ENCODE measurements at places on chromosomes 1 and 21. TPM values are rescaled to one million over a fixed set of nuclear protein-coding genes. Genes with fewer than 3 reads are reported as not detected.

- no peak for ATAC-seq
Observed at GRCh38 chr1:226986496-226987178, 46.5 kb downstream of the COQ8A start.

- no peak for ATAC-seq
Observed at GRCh38 chr1:183734543-183735036, 70.3 kb upstream of the RGL1 start.

DNA sequence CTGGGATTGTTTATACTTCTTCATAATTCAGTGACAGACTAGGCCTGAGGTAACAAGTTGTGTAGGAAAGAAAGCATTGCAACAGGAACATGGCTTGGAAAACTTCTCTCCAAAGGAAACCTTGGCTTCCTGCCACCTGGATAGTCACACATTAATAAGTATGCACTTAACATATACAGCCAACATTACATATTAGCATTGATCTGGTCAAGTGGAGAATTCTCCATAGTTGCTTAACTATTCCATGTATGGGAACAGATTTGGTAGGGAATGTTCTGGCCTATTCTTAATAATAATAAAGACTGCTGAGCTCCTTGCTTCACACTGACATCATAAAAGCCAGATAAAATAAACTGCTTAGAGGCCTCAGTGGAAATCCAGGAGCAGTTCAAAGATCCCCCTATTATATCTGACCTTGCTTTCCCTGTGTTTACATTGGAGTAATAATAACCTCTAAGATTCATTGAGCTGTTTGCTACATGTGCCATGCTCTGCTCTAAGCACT, 27.2 kb upstream of the NFIA start:
- no peak for ATAC-seq

DNA sequence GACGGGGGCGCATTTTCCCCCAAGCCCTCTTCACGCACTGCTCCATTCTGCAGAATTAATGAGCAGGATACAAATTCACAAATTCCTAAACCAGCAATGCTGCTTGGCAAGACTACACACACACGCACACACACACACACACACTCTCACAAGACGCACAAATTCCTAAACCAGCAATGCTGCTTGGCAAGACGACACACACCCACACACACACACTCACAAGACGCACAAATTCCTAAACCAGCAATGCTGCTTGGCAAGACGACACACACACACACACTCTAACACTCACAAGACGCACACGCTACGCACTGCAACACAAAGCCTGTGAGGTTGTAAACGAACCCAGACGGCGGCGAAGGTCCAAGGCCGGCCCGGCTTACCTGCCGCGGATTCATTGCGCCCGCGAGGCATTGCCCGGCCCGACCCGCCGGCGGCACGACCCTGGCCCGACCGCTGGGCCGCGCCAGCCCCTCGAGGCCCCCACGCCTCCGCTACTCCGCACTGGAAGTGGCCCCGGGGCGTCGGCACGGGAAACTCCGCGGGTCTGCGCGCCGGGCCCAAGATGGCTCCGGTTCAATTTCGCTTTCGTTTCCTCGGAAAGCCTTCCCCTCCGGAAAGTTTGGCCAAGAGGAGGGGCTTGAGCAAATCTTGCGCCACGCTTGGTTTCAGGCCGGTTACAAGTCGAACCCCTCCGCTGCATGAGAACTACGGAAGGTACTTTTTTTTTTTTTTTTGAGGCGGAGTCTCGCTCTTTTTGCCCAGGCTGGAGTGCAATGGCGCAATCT, at the start of gene ADAR:
ADAR (minus strand) TSS at position 578 of the 788 bp plus-strand sequence; CDS start at position 398, 180 bp downstream.
- ATAC-seq, result peak; percentile 88

DNA sequence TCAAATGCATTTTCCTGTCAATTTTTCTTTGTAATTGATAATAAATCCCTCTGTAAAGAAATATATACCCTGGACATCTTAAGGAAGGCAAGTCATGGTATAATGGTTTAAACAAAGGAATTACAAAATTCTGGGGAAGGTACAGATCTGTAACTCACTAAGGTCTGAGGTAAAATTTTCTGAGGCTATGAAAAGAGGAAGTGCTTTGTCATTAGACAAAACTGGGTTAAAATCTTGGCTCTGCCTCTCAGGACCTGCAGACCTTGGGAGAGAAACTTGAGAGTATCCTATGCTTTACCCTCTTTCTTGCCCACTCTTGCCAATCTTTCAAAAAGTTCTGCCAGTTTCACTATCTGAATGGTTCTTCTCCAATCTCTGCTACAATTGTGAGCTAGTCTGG, 26.8 kb upstream of the BEND5 start:
- ATAC-seq, result no peak

DNA sequence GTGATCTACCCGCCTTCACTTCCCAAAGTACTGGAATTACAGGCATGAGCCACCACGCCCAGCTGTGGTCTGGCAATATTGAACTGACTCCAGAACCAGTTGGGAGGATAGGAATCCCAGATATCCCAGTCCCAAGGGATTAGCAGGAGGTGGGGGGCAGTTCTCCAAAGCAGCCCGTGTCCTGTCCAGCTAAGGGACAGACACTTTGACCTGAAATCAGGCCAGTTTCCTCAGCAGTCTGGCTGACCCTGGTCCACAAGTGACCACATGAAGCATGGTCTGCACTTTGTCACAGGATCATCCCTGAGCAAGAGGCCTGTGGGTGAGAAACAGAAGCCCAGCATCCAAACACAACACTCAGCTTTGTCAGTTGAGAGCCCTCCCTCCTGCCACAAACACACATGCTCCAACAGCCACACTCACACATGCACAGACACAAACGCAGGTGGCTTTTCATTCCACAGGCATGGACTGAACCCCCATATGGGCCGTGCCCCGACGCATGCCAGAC, 2.7 kb upstream of the FDPS start:
- ATAC-seq, result no peak

GRCh38 chr1:158333405-158334155, 2.2 kb upstream of the CD1B start:
- ATAC-seq, result no peak

GRCh38 chr1:7388141-7388487, 383.0 kb upstream of the VAMP3 start:
- ATAC-seq, result peak; percentile 15

- peak; percentile 46 for ATAC-seq
Observed at GRCh38 chr1:231628207-231628876, 1.8 kb downstream of the DISC1 start.

DNA sequence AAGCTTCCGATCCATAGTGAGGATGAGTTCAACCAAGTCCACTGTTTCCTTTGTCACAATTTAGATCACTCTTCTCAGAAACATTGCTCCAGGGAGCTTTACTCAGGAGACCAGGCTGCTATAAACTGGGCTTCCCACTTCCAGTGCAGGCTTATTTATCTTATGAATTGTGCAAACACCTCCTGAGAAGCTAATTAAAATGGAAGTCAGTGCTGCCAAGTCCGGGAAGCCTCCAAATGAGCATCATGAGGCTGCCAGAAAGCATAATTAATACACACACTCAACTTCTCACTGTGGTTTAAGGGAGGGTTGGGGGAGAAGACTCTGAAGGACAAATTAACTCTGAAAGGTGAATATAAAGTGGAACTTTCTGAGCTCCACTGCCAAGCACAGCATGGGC, 145.0 kb upstream of the SGIP1 start:
- no peak for ATAC-seq

DNA sequence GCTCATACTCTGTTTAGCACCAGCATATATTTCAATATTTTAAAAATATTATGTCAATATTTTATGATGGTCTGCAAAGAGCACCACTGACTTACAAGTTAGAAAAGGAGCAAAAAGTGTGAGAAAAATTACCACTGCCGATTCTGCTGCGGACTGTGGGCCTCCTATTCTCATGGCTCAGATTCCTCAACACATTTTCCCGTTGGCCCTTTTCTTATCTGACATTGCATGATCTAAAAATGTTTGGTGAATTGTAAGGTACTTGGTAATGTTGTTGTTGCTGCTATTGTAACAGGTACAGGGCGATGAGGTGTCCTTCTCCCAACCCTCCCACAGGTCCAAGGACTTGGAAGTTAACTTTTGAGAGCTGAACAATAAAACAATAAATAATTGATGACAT, 737 bp downstream of the C1orf162 start:
- ATAC-seq, result no peak

- no peak for ATAC-seq
Observed at GRCh38 chr21:21397464-21397863, 399.3 kb downstream of the NCAM2 start.

DNA sequence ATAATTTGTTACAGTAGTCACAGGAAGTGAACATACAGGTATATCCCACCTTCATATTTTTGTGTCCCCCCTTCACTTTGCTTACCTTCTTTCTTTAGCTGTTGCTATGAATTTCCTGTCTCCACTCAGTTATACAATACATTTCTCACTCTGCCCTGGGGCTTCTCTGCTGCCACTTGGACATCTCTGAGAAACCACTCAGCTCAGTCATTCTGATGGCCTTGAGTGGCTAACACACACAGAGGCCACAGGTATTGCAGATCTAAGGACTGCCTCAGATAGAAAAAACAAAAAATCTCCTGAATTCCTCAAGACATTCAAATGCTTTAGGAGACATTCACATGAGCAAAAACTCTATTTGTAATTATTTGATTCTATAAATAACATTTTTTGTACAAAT, 87.7 kb downstream of the OLFM3 start:
- no peak for ATAC-seq

- ATAC-seq, result no peak
Observed at GRCh38 chr1:201354151-201354900, 23.2 kb downstream of the TNNT2 start.

DNA sequence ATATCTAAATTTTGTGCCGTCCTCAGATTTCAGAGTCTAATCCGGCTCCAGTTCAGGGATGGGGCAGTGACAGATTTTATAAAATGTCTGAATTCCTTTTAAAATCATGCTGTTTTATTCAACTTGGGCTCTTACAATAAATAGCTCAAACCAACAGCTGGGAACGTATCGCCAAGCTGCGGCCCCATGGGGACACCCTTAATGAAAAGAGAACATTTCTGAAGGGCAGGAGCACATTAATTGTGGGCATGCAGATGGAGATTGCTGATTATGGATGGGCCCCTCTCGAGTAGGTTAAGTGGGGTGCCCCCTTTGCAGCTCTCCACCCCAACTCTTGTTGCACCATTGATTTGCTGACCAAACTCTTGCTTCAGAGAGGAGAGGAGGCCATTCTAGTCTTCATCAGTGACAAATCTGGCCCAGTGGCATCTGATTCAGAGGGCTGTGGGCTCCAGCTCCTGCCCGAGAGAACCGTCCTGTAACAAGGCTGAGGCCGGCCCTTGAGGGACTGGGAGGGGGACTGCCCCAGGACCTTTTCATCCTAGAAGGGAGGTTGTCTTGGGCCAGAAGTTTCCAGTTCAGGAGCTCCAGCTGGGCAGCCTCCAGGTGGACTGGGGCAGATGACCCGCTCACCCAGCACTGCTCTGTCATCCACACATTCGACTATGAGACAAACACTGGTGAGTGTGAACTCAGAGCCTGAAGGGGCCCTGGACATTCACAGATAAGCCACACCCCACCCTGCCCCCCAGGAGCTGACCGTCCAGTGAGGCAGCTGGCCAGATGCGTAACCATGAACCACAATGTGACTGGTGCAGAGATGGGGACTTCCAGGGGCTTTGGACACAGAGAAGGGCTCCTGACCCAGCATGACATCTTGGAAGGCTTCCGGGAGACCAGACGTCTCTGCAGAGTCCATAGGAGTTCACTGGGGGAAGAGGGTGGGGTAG, 55.1 kb upstream of the TMEM51 start:
- ATAC-seq, result no peak

DNA sequence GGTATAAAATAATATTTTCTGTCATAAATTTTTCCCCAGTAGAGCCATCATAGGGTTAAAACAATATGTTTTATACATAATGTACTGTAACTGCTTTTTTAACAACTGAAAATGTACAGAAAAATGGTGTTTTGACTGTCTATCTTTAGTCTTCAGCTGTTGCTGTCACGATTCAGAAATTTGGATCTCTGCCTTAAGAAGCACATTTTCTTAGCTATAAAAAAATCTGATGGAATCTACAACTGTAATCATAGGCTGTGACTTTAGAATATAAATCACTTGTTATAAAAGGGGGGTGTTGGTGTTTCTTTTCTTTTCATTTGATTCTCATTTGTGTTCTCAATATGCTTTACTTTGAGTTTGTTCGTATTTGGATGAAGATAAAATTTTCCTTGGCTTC, 187.5 kb downstream of the PDE4B start:
- no peak for ATAC-seq

- no peak for ATAC-seq
Observed at GRCh38 chr1:244497805-244498204, 36.7 kb downstream of the CATSPERE start.

GRCh38 chr1:198141668-198142351, 15.0 kb upstream of the NEK7 start:
- ATAC-seq, result no peak

DNA sequence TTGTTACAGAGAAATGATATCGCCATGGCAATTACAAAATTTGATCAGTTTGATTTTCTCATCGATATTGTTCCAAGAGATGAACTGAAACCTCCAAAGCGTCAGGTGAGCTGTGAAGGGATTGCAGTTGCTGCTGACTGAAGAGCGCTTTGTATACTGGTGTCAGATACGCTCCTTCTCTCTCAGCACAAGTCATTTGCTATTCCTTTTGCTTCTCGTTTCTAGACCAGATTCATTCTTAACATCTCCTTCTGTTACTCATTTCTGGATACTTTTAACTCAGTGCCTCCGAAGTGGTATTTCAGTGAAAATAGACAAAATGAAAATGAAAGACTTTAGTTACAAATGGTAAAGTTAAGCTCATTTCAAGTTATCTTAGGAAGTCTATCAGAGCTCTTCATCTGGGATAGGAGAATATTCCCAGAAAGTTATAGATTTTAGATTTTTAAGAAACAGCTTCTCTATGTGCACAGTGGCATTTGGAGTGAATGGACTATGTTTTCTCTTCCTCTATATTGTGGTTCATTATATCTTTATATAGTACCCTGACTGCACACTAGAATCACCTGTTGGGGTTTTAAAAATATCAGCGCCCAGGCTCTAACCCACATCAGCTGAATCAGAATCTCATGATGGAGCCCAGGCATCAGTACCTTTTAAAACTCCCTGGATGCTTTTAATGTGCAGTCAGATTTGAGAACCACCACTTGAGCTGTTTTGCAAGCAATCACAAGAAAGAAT, 30.3 kb upstream of the KCNQ4 start:
- ATAC-seq, result no peak

GRCh38 chr21:14573244-14573643, 27.1 kb upstream of the SAMSN1 start:
- ATAC-seq, result no peak

GRCh38 chr1:9111357-9111691, 17.6 kb downstream of the GPR157 start:
- ATAC-seq, result no peak

Gene ZC3H12A
- total RNA-seq, result 43.6 TPM

Gene METTL13
- total RNA-seq, result 15.4 TPM

Gene SLC35F3
- total RNA-seq, result 0.68 TPM

Gene PPP1R8
- total RNA-seq, result 30.0 TPM

Gene OR2L13
- not detected for total RNA-seq

Gene LCE1A
- not detected for total RNA-seq

Gene ECM1
- 438 TPM for total RNA-seq

Gene PDIK1L
- total RNA-seq, result 8.2 TPM

Gene LCE7A
- total RNA-seq, result not detected

Gene SPATA21
- total RNA-seq, result not detected

Gene TRPM2
- 1.2 TPM for total RNA-seq

Gene ATP1B1
- 125 TPM for total RNA-seq

Gene EPS8L3
- not detected for total RNA-seq
